ENCODE measurements at places on chromosomes 1 and 21. TPM values are rescaled to one million over a fixed set of nuclear protein-coding genes. Genes with fewer than 3 reads are reported as not detected.
A peak's percentile ranks its signal among the peaks of the same experiment; 100 is the strongest.

DNA sequence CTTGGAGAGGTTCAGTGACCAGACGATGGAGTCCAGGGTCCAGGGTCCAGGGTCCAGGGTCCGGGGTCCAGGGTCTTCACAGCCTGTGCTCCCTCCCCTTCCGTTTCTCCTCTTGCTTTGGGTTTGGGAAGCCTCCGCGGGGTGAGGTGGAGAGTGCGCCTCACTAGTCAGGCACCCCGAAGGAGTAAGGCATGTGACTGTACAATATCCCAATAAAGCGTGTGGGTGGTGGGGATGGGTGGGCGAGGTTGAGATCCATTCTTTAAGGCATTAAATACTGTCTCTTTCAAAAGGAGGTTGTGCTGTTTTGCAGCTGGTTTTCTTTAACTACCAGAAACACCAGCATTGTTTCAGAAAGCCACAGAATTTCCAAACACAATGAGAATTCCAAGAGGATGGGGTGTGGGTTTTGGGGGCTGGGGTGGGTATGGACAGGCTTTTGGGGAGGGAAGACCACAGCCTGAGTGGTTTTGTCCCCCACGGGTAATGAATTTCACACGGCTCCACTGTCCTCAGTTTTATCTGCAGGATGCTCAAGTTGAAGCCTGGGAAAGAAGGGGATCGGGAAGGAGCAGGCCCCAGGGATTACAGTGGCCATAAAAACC lies 65.7 kb downstream of the KIF26B start:
- DNase-seq: no peak

Gene FCRLB
- total RNA-seq: not detected

- no peak for DNase-seq
Observed at GRCh38 chr1:171985639-171986038, 144.3 kb downstream of the DNM3 start.

Gene OPN3
- total RNA-seq: 32.0 TPM

GRCh38 chr1:33548721-33549120 lies 76.3 kb downstream of the ZSCAN20 start:
- no peak for DNase-seq

DNA sequence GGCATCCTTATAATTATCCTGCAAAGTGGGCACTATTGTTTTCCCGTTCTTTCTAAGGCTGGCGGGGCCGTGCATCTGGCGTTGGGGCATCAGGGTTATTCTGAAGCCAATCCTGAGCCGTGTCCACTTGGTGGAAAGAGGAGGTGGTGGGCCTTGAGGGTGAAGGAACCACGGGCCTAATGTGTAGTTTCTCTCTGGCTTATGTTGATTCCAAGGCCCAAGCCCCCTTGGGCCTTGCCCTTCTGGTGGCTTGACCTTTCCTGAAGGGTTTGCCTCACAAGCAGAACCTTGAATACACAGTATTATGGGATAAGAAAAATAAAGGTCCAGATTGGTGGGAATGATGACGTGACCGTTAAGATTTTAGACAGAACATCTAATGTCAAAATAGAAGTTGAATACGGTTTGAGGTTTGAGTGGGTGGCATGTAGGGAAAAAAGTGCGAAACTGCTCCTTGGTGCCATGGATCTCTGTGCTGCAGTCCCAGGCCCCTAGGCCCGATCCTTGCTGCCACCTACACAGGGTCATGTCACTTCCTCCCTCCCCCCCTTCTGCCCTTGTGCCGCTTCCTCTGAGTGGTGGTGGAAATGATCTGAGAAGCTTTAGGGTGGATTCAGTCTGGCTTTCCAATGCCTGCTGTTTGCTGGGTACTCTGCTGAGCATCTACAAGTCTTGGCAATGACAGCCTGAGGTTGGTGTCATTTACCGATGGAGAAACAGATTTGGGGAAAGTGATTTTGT lies 90.5 kb downstream of the PRDM2 start:
- DNase-seq: no peak

DNA sequence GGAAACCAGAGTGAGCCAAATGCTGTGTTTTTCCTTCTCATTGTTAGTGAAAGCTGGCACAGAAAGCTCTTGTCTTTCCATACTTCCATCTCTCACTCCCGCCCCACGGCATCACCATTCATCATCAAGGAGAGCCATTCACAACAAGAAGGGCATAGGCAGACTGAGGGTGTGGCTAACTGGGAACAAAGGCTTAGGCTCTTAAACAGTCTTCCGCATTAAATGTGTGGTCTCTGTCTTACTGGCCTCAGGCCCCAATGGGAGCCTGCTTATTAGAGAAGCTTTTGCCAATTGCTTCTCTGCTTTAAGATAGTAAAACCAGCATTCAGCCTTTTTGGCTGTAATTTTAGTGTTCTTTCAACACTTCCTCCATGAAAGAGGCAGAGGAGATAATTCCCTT lies 51.4 kb downstream of the TNFSF18 start:
- no peak for DNase-seq

DNA sequence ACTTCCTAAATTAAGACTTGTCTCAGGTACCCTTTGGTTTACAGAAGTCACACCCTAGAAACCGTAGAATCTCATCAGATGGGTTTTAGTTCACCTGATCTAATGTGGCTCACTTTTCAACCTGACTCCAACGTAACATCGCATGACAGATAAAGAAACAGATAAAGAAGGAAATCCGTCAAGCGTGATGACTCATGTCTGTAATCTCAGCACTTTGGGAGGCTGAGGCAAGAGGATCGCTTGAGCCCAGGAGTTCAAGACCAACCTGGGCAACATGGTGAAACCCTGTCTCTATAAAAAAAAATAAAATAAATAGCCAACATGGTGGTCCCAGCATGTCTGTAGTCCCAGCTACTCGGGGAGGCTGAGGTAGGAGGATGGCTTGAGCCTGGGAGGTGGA lies 97.3 kb downstream of the SPSB1 start:
- DNase-seq: no peak

GRCh38 chr1:231203259-231204057 lies 37.6 kb upstream of the GNPAT start:
- DNase-seq: no peak

DNA sequence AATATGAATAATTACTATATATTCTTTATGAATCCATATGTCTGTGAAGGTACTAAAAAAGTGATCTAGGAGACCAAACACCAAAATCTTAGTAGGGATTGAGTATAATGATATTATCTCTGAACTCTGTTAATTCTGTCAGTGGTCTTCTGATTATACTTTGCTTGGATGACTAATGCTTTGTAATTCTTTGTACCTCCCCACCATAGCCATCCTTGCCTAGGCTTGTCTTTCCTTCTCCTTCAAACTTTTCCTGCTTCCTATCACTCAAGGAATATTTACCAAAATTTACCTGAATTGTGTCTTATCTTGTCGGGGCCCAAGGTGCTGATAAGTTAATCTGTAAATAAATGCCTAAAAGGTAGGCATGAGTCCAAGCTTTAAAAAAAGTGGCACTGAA lies 845 bp upstream of the RGS5 start:
- no peak for DNase-seq

- DNase-seq: no peak
Observed at GRCh38 chr1:23202263-23202749, 15.0 kb downstream of the HTR1D start.

Gene ELAVL4
- total RNA-seq: not detected

DNA sequence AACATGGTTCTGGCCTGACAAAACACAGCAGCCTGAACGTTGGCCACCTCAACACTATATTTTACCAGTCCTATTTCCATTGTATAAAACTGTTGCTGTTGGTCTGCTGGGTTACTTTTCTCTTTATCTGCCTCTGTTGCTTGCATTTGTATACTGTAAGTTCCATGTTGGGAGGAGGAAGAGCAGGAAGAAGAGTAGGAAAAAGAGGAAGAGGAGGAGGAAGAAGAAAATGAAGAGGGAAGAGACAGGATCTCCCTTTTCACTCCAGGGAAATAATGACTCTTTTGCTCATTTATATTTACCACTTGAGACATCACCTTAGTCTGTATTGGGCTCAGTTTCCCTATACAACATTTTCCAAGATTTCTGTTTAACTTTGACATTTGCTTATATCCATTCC lies 134.2 kb downstream of the PTPRC start:
- no peak for DNase-seq

GRCh38 chr1:241706257-241706656 lies 54.2 kb downstream of the WDR64 start:
- no peak for DNase-seq

DNA sequence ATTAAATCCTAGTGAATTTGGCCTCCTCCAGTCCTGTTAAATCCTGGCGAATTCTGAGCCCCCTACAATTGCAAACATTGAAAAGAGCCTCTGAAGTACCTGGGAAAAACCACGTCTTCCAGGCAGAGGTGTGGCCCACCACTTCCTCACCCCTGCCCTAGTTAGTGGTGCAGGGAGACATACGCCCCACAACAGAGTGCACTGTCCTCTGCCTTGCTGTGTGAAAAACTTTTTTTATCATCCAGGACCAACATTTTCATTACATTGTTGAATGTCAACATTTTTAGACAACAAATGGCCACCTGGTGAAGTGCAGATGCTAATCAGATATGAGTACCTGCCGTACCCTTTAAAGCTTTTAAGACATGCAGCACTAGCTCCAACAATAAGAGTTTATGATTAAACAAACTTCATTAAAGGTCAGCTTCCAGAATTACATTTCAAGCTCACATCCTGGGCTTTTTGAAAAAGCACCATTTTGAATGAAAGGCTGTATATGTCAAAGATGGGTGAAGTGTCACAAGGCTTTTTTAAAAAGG lies 13.6 kb upstream of the TMPRSS2 start:
- no peak for DNase-seq

Gene NCF2
- 168 TPM for total RNA-seq

GRCh38 chr1:84862810-84863251 lies 30.2 kb downstream of the LPAR3 start:
- DNase-seq: no peak

GRCh38 chr1:193952778-193953374 lies 766.5 kb upstream of the B3GALT2 start:
- DNase-seq: no peak

DNA sequence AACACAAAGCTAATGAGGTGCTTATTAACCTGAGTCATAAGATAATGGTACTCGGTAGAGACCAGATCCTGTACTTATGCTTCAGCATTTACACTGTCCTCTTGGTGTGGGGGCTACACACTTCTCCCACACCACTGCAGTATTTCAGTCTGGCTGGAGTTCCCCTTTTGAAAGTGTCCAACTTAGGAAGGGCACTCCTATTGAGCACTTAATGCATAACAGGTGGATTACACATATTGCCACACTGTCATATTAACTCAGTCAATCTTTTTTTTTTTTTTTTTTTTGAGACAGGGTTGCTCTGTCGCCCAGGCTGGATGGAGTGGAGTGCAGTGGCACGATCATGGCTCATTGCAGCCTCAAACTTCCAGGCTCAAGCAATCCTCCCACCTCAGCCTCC lies 1.5 kb downstream of the GPATCH4 start:
- DNase-seq: no peak

- DNase-seq: no peak
Observed at GRCh38 chr1:175118375-175119367, 51.0 kb downstream of the TNN start.

Gene TOR1AIP2
- 59.7 TPM for total RNA-seq

Gene TDRKH
- total RNA-seq: 12.7 TPM

- DNase-seq: peak; percentile 64
Observed at GRCh38 chr1:17001760-17002523, 9.8 kb downstream of the ATP13A2 start.

Gene LMX1A
- 0.67 TPM for total RNA-seq

DNA sequence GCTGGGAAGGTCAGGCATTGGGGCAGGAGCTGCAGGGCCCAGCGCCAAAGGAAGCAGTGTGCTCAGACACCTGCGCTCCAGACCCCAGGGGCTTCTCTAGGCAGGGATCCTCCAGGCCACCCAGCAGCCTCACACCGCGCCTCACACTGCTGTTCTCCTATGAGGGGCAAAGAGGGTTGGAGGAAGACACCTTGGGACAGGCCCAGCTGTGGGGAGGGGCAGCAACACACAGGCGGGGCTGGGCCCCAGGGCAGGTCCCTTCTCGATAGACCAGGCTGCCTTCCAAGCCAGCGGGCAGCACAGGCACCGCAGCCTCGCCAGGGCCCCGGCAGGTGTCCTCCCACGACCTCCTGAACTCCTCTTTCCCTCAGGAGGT lies 20.7 kb upstream of the PRSS38 start:
- DNase-seq: no peak

DNA sequence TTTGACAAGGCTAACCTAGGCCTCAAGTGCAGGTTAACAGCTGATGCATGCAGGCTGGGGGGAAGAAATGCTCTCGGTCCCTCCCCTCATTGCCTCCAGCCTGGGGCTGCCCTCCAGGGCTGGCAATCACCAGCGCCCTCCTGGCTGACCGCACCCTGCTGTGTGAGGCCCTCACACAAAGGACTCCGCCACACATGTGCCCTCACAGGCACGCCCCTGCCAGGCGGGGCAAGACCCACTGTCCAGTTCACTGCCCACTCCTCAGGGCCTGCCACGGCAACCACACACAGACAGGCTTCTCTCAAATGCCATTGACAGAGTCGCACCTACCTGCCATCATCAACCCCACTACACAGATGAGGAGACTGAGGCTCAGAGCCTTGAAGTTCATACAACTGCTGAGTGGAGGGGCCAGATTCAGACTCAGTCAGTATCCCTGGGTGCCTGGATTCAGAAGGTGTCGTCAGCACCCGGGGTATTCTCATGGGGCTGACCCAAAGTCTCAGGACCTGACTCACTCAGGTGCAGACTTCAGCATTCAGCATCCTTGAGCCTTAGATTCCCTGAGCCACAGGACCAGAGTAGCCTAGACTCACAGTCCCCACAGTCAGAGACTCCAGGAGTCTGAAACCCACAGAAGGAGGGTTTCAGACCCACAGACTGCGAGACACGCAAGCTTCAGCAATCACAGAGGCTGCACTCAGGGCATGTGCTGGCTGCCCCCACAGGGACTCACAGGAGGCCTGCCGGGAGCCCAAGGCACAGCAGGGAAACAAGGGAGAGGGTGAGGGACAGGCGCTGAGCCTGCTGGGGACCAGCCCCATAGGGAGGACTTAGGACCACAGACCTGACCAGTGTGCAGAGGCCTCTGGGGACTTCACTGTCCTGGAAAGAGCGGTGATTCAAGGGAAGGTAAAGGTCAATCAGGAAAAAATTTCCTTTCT lies 458.0 kb downstream of the MATN1 start:
- DNase-seq: no peak

Gene C21orf58
- total RNA-seq: 6.6 TPM
